Progenitor cell of endocrine pancreas (in vitro differentiated cells): ENCODE measurements at places on chromosomes 1 and 21. TPM values are rescaled to one million over a fixed set of nuclear protein-coding genes. Genes with fewer than 3 reads are reported as not detected.

Gene BEND5
- total RNA-seq = 14.5 and 23.9 TPM in 2 replicates

Gene POMGNT1
- 101 and 102 TPM in 2 replicates for total RNA-seq

Gene CCDC30
- total RNA-seq = 17.3 and 23.6 TPM in 2 replicates

Gene TMEM35B
- 8.8 and 10.0 TPM in 2 replicates for total RNA-seq

Gene MROH7
- 0.29 and 0.50 TPM in 2 replicates for total RNA-seq

Gene PLA2G2C
- not detected in 2 replicates for total RNA-seq

Gene RCSD1
- total RNA-seq = 0.22 and 0.38 TPM in 2 replicates

- H3K4me1 ChIP-seq = peaks cover 18% of the 10 kb centered on the region
- H3K4me3 ChIP-seq = no peak overlapping the region
- no peak for DNase-seq
- H3K27ac ChIP-seq = no peak overlapping the region
- no peaks in the 10 kb centered on the region for H3K27me3 ChIP-seq
These were observed 33.5 kb upstream of the RGS4 start for GRCh38 chr1:163035446-163036249.

GRCh38 chr21:44535963-44536362, 4.0 kb downstream of the KRTAP10-1 start:
- no peaks in the 10 kb centered on the region for H3K27me3 ChIP-seq
- no peaks in the 10 kb centered on the region for H3K4me1 ChIP-seq
- no peak for DNase-seq
- no peak overlapping the region for H3K27ac ChIP-seq
- no peak overlapping the region for H3K4me3 ChIP-seq

GRCh38 chr1:208270651-208271141, 26.5 kb upstream of the PLXNA2 start:
- no peaks in the 10 kb centered on the region for H3K36me3 ChIP-seq
- no peak overlapping the region for H3K4me3 ChIP-seq
- H3K4me1 ChIP-seq = peaks cover 6% of the 10 kb centered on the region
- peaks cover 48% of the 10 kb centered on the region for H3K27me3 ChIP-seq

- H3K4me3 ChIP-seq = no peak overlapping the region
- no peak for DNase-seq
These were observed 11.5 kb upstream of the COL8A2 start for GRCh38 chr1:36136535-36136934.

DNA sequence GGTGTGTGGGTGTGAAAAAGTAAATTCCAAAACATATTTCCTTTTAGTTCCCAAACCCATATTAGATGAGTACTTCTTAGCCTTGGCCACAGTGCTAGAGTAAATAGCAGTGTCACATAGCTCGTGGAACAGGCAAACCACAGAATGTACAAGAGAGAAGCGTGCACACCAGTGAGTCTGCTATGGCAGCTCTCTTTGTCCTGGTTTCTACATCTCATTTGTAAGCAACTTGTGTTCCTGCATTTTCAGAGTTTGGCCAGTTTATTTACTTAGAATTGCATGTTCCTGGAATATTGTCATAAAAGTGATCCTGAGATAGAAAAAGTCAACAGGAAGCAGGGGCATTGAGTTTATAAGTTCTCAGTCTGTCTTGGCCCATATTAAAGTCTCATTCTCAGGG, 142.1 kb downstream of the DHRS3 start:
- H3K4me1 ChIP-seq = peaks cover 54% of the 10 kb centered on the region
- no peaks in the 10 kb centered on the region for H3K27me3 ChIP-seq
- H3K27ac ChIP-seq = peak overlapping the region; percentile 71
- no peak overlapping the region for H3K4me3 ChIP-seq
- no peak for DNase-seq

GRCh38 chr1:188429386-188429785, 1600.6 kb downstream of the PLA2G4A start:
- no peaks in the 10 kb centered on the region for H3K27me3 ChIP-seq
- no peak for DNase-seq
- no peak overlapping the region for H3K4me3 ChIP-seq
- no peaks in the 10 kb centered on the region for H3K4me1 ChIP-seq

DNA sequence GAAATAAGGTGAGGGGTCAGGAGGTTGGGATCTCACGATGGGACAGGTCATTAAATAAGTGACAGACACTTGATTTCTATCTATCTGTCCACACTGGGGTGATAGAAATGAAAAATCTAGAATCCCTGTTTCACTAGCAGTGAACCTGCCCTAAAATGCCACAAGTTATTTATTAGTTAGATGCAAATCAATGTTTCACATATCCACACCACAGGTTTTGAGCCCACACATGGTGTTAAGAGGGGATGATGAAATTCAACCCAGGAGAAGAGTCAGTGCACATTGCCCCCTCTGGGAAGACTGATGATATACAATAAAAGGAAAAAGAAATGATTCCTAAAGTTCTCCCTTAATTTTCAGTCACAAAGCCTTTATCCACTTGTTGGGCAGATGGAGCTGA, 10.1 kb upstream of the NTPCR start:
- H3K4me1 ChIP-seq = peaks cover 2% of the 10 kb centered on the region
- no peak for DNase-seq
- no peaks in the 10 kb centered on the region for H3K36me3 ChIP-seq

- no peaks in the 10 kb centered on the region for H3K27me3 ChIP-seq
- H3K4me3 ChIP-seq = no peak overlapping the region
- no peaks in the 10 kb centered on the region for H3K36me3 ChIP-seq
- no peak overlapping the region for H3K27ac ChIP-seq
- DNase-seq = no peak
- H3K4me1 ChIP-seq = peaks cover 3% of the 10 kb centered on the region
These were observed 116.8 kb downstream of the LRRC53 start for GRCh38 chr1:74395571-74395970.

DNA sequence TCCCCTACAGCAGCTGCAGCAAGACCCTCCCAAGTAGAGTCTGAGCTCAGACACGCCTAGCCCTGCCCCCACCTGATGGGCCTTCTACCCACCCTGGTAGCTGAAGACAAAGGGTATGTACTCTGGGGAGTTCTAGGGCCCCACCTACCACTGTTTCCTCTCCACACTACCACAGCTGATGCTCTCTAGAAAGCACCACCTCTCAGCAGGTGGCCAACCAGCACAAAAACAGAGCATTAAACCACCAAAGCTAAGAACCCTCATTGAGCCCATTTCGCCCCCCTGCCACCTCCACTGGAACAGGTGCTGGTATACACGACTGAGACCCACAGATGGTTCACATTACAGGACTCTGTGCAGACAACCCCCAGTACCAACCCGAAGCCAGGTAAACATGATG, 258.9 kb downstream of the SETD4 start:
- H3K36me3 ChIP-seq = peaks cover 2% of the 10 kb centered on the region
- no peaks in the 10 kb centered on the region for H3K4me1 ChIP-seq
- H3K4me3 ChIP-seq = no peak overlapping the region
- no peak overlapping the region for H3K27ac ChIP-seq
- no peak for DNase-seq
- H3K27me3 ChIP-seq = no peaks in the 10 kb centered on the region

GRCh38 chr1:50295566-50295965, 127.7 kb downstream of the DMRTA2 start:
- H3K36me3 ChIP-seq = no peaks in the 10 kb centered on the region
- no peak for DNase-seq
- peaks cover 8% of the 10 kb centered on the region for H3K27me3 ChIP-seq
- H3K4me3 ChIP-seq = no peak overlapping the region
- no peaks in the 10 kb centered on the region for H3K4me1 ChIP-seq
- no peak overlapping the region for H3K27ac ChIP-seq

- DNase-seq = no peak
- no peaks in the 10 kb centered on the region for H3K27me3 ChIP-seq
- H3K4me3 ChIP-seq = no peak overlapping the region
These were observed 9.7 kb downstream of the ZMPSTE24 start for GRCh38 chr1:40267767-40268187.

GRCh38 chr21:44510508-44511218, 29.3 kb downstream of the KRTAP10-1 start:
- H3K4me3 ChIP-seq = no peak overlapping the region
- no peaks in the 10 kb centered on the region for H3K36me3 ChIP-seq
- no peak overlapping the region for H3K27ac ChIP-seq

DNA sequence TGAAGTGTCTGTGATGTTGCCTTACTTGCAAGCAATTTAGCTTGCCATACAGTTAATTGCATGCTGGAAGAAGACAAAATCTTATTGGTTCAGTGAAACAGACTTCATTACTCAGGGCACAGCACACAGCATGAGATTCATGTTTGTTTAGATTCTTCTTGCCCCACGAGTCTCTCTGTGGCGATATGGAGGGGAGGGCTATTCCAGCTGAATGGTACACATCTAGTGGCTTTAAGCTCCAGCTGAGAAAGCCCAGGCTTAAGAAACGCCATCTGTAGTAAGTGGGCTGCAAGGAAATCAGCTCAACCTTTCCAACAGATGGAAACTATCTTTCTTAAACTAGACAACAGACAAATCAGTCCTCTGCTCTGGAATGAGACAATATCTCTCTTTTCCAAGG, 1022.0 kb downstream of the NCAM2 start:
- H3K36me3 ChIP-seq = no peaks in the 10 kb centered on the region
- no peak overlapping the region for H3K27ac ChIP-seq
- no peak for DNase-seq
- no peak overlapping the region for H3K4me3 ChIP-seq
- H3K4me1 ChIP-seq = no peaks in the 10 kb centered on the region

- H3K36me3 ChIP-seq = no peaks in the 10 kb centered on the region
- no peak overlapping the region for H3K27ac ChIP-seq
- no peak overlapping the region for H3K4me3 ChIP-seq
- peaks cover 6% of the 10 kb centered on the region for H3K27me3 ChIP-seq
These were observed 8.6 kb downstream of the LMOD1 start for GRCh38 chr1:201937624-201938213.

- no peak overlapping the region for H3K27ac ChIP-seq
- no peak for DNase-seq
- H3K4me1 ChIP-seq = no peaks in the 10 kb centered on the region
- no peaks in the 10 kb centered on the region for H3K27me3 ChIP-seq
These were observed 12.2 kb downstream of the UTP25 start for GRCh38 chr1:209839875-209840546.

GRCh38 chr1:87115317-87115890, 201.0 kb downstream of the HS2ST1 start:
- H3K36me3 ChIP-seq = no peaks in the 10 kb centered on the region
- peaks cover 3% of the 10 kb centered on the region for H3K4me1 ChIP-seq
- no peaks in the 10 kb centered on the region for H3K27me3 ChIP-seq
- no peak for DNase-seq
- H3K27ac ChIP-seq = no peak overlapping the region

GRCh38 chr1:7558041-7558461, 213.0 kb upstream of the VAMP3 start:
- H3K4me3 ChIP-seq = no peak overlapping the region
- peaks cover 7% of the 10 kb centered on the region for H3K4me1 ChIP-seq
- DNase-seq = no peak
- peaks cover 37% of the 10 kb centered on the region for H3K27me3 ChIP-seq
- no peak overlapping the region for H3K27ac ChIP-seq

- peaks cover 11% of the 10 kb centered on the region for H3K4me1 ChIP-seq
- no peaks in the 10 kb centered on the region for H3K27me3 ChIP-seq
- H3K27ac ChIP-seq = no peak overlapping the region
- no peaks in the 10 kb centered on the region for H3K36me3 ChIP-seq
- H3K4me3 ChIP-seq = no peak overlapping the region
- DNase-seq = no peak
These were observed 516.6 kb downstream of the KIF26B start for GRCh38 chr1:245671349-245671748.

DNA sequence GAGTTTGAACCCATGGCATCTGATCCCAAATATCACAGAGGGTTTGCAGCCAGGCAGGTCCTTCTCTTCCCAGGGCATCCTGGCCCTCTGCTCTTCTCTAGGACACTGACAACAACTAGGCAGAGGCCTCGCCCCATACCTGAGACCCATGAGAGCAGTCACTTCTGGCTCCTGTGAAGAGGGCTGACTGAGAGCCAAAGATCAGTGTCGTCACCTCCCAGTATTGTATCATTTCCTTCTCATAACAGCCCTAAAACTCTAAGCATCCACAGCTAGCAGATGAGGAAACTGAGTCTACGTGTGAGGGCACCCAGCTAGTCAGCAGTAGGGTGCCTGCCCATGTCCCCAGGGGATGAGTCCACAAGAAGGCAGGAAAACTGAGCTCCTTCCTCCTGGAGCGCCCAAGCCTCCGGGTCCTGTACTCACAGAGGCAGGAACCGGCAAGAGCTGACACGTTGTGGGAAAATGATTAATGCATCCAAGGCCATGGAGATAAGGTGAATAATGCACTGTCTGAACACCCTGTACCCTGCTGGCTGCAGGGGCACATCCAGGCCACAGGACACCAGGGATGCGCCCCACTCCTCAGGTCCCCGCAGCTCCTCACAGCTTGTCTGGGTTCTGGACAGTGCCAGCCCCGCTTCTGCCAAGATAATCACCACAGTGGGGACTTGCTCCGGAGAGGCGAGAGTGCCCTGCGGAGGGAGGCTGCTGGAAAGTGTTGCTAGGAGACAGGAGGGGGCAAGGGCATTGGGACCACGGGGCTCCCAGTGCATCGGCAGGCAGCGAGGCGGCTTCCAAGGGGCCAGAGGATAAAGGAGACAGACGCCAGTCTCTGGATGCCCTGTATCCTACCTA, 340.0 kb downstream of the NPHP4 start:
- H3K27me3 ChIP-seq = peaks cover 31% of the 10 kb centered on the region
- peaks cover 16% of the 10 kb centered on the region for H3K4me1 ChIP-seq
- H3K36me3 ChIP-seq = no peaks in the 10 kb centered on the region
- DNase-seq = no peak
- no peak overlapping the region for H3K4me3 ChIP-seq

GRCh38 chr1:219039682-219040154, 134.0 kb upstream of the LYPLAL1 start:
- no peak for DNase-seq
- peaks cover 26% of the 10 kb centered on the region for H3K4me1 ChIP-seq
- no peaks in the 10 kb centered on the region for H3K27me3 ChIP-seq
- no peak overlapping the region for H3K27ac ChIP-seq

DNA sequence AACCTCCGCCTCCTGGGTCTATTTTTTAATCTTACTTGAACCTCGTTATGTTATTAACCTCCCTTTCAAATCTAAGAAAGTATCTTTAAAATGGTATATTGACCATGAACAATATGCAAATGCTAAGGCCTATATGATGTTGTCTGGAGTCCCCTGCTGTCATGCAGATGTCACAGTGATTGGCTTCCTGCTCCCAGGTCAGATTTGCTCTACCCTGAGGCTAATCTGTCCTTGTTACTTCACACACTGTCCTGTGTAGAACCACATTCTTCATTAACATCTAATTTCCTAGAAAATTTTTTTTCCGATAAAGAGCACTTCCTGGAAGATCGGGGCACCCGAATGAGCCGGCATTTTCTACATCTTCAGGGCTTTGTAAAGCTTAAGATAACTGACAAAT, 306.6 kb downstream of the MRPL39 start:
- H3K27ac ChIP-seq = no peak overlapping the region
- DNase-seq = no peak
- H3K4me1 ChIP-seq = peaks cover 2% of the 10 kb centered on the region
- H3K27me3 ChIP-seq = no peaks in the 10 kb centered on the region

DNA sequence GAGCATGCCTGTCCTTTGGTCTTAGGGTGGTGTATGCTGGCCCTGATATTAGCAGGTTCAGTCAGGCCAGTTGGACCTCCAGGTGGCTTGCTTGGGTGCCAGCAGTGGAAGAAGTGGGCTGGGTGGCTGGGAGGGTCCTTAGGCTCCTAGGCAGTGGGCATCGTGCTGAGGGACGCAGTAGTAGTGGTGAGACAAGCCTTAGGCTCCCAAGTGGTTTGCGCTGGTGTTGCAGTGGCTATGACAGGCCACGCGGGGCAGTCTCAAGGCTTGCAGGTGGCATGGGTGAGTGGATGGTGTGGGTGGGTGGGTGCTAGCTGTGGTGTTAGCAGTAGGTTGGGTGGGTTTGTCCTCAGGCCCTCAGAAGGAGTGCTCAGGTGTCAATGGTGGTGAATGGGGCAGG, 162.3 kb downstream of the FMN2 start:
- H3K4me1 ChIP-seq = no peaks in the 10 kb centered on the region
- no peaks in the 10 kb centered on the region for H3K27me3 ChIP-seq
- DNase-seq = no peak
- no peak overlapping the region for H3K4me3 ChIP-seq
- no peak overlapping the region for H3K27ac ChIP-seq
